ENCODE measurements at places on chromosomes 12 and 14. TPM values are rescaled to one million over a fixed set of nuclear protein-coding genes. Genes with fewer than 3 reads are reported as not detected.

NEUROD4 gene
- total RNA-seq, result not detected

CCDC196 gene
- not detected for total RNA-seq

FLVCR2 gene
- total RNA-seq, result 7.8 TPM

NEDD1 gene
- total RNA-seq, result 20.5 TPM

GPR162 gene
- 0.42 TPM for total RNA-seq

SSTR1 gene
- total RNA-seq, result not detected

ACVRL1 gene
- not detected for total RNA-seq

BDKRB2 gene
- 1.9 TPM for total RNA-seq

WDR20 gene
- total RNA-seq, result 20.4 TPM

HELB gene
- total RNA-seq, result 1.5 TPM

VWF gene
- total RNA-seq, result 0.28 TPM

RTL1 gene
- 0.31 TPM for total RNA-seq

DHH gene
- not detected for total RNA-seq

PIWIL1 gene
- total RNA-seq, result not detected

HOXC4 gene
- total RNA-seq, result 3.5 TPM

REP15 gene
- total RNA-seq, result 0.45 TPM

CFAP54 gene
- total RNA-seq, result 1.6 TPM

RASSF8 gene
- 9.7 TPM for total RNA-seq

PPP1R1A gene
- total RNA-seq, result 0.20 TPM

RHOJ gene
- not detected for total RNA-seq

PRIMA1 gene
- 0.43 TPM for total RNA-seq

LRP1-AS gene
- not detected for total RNA-seq

TAS2R42 gene
- total RNA-seq, result not detected

OR6C2 gene
- not detected for total RNA-seq

CD69 gene
- not detected for total RNA-seq

MDM2 gene
- total RNA-seq, result 64.3 TPM

FERMT2 gene
- 54.9 TPM for total RNA-seq

ACSM4 gene
- not detected for total RNA-seq

LMO3 gene
- not detected for total RNA-seq

GPRC5A gene
- total RNA-seq, result 273 TPM

RASSF3 gene
- 24.2 TPM for total RNA-seq

CRIP2 gene
- total RNA-seq, result 172 TPM

TAS2R7 gene
- not detected for total RNA-seq

ENDOU gene
- total RNA-seq, result not detected

RPL10L gene
- total RNA-seq, result not detected

TRIM9 gene
- 8.7 TPM for total RNA-seq

VCPKMT gene
- 9.0 TPM for total RNA-seq

KLRD1 gene
- total RNA-seq, result not detected

CYP46A1 gene
- total RNA-seq, result 0.19 TPM

WASHC3 gene
- 32.0 TPM for total RNA-seq

PIANP gene
- 0.97 TPM for total RNA-seq

IFI27L2 gene
- total RNA-seq, result 46.1 TPM

PFDN5 gene
- total RNA-seq, result 605 TPM

TOMM20L gene
- total RNA-seq, result not detected

SIX6 gene
- not detected for total RNA-seq

ADCY4 gene
- total RNA-seq, result not detected

TMEM253 gene
- total RNA-seq, result 0.66 TPM
